ENCODE measurements at places on chromosomes 3 and 15. TPM values are rescaled to one million over a fixed set of nuclear protein-coding genes. Genes with fewer than 3 reads are reported as not detected.

SLC12A1 gene
- total RNA-seq, result 2.2 TPM

C3orf70 gene
- total RNA-seq, result 26.3 TPM

IQCF5 gene
- total RNA-seq, result not detected

XYLB gene
- total RNA-seq, result 10.3 TPM

ANKRD63 gene
- 0.94 TPM for total RNA-seq

UPK1B gene
- total RNA-seq, result not detected

GOLGA6L10 gene
- total RNA-seq, result 14.1 TPM

FAM43A gene
- 3.1 TPM for total RNA-seq

EID1 gene
- 146 TPM for total RNA-seq

GXYLT2 gene
- 3.4 TPM for total RNA-seq

FOXB1 gene
- not detected for total RNA-seq

ASB14 gene
- not detected for total RNA-seq

ADAMTS17 gene
- total RNA-seq, result 8.5 TPM

SERPINI2 gene
- total RNA-seq, result 2.2 TPM

SEMA3F gene
- 11.3 TPM for total RNA-seq

CADM2 gene
- 120 TPM for total RNA-seq

SMCO1 gene
- not detected for total RNA-seq

KIF15 gene
- 11.0 TPM for total RNA-seq

CSK gene
- 48.2 TPM for total RNA-seq

BLM gene
- 5.6 TPM for total RNA-seq

PIERCE2 gene
- 3.1 TPM for total RNA-seq

CTXN2 gene
- 0.63 TPM for total RNA-seq

DLEC1 gene
- 1.6 TPM for total RNA-seq

FSTL1 gene
- 63.5 TPM for total RNA-seq

GREM1 gene
- total RNA-seq, result 2.8 TPM

VEPH1 gene
- 15.7 TPM for total RNA-seq

PLA2G4E gene
- not detected for total RNA-seq

GUCA1C gene
- total RNA-seq, result not detected

TMEM158 gene
- 21.3 TPM for total RNA-seq

CCDC13 gene
- 2.8 TPM for total RNA-seq

TRIM42 gene
- not detected for total RNA-seq

TRPM1 gene
- total RNA-seq, result not detected

CATSPER2 gene
- total RNA-seq, result 18.2 TPM

MKRN2OS gene
- not detected for total RNA-seq

STRC gene
- 1.6 TPM for total RNA-seq

SNX22 gene
- 9.7 TPM for total RNA-seq

COL8A1 gene
- 0.31 TPM for total RNA-seq

IMPG2 gene
- 2.8 TPM for total RNA-seq

NR1I2 gene
- total RNA-seq, result 0.63 TPM

SPINK8 gene
- total RNA-seq, result not detected

SLC2A2 gene
- total RNA-seq, result not detected

OXTR gene
- total RNA-seq, result 2.5 TPM

AADAC gene
- total RNA-seq, result not detected

CFAP100 gene
- 5.9 TPM for total RNA-seq

ATP13A4 gene
- 22.2 TPM for total RNA-seq

FAM107A gene
- total RNA-seq, result 19.7 TPM

RBP2 gene
- not detected for total RNA-seq
